ENCODE measurements at places on chromosomes 13 and 19.

- no peak for DNase-seq
These were observed 53.3 kb downstream of the CEBPG start for GRCh38 chr19:33426621-33427361.

DNA sequence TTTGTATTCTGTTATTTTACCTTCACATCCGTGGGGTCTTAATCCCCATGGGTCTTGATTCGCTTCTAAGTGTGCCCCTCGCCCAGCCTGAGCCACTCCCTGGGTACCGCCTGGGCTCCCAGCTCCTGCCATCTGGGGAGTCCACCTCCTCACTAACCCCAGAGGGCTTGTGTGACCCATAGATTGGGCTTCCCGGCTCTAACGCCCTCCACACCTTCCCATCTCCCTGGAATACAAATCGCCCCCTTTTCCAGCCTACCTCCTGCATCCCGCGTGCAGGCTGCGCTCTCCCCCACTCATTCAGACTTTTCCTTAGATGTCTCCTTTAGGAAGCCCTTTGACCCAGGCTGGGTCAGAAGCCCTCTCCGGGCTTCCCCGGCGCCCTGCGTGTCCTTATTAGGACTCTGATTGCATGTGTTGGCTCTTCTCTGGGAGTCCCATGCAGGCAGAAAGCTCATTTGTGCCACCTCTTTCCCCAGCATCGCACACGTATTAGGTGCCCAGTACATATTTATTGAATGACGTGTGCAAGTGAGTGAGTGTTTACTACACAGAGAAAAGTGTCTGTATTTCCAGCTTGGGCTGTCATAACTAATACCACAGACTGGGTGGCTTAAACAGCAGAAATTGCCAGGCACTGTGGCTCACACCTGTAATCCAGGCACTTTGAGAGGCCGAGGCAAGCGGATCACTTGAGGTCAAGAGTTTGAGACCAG, 757 bp downstream of the CCDC124 start:
- no peak for DNase-seq

- DNase-seq: no peak
These were observed at the start of gene LILRA2 for GRCh38 chr19:54573330-54573872. Gene LILRA2 (plus strand): TSS chr19:54573790. CDS start chr19:54573879, 89 bp downstream.

DNA sequence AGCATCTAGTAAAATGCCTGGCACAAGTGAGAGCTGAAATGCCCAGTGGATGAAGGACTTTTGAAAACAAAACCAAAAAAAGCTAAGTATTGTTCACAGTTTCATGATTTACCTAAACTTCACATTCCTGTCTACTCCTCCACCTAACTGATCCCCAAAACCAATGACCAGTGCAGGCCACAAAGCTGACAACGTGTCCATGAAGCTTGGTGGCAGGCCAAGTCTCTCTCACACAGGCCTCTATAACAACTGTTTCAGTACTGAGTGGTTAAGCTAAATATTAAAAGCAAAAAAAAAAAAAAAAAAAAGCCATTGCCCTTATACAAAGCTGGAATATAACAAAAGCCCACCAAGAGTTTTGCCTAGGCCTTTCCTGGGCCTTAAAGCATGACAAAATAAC, 36.4 kb downstream of the STK24 start:
- DNase-seq: no peak

GRCh38 chr13:46982856-46983582, 86.2 kb upstream of the HTR2A start:
- DNase-seq: no peak

- DNase-seq: no peak
These were observed 35.0 kb downstream of the B3GLCT start for GRCh38 chr13:31234729-31235128.

Measured in activated CD4-positive, CD25-positive, alpha-beta regulatory T cell (primary cell).